Stomach (tissue), 19 donors: ENCODE measurements at places on chromosomes 5 and 9. TPM values are rescaled to one million over a fixed set of nuclear protein-coding genes. Genes with fewer than 3 reads are reported as not detected.

The ACTL7B gene
- polyA plus RNA-seq: not detected

The IFNB1 gene
- not detected for polyA plus RNA-seq

The CBY3 gene
- 0.15 TPM for polyA plus RNA-seq

The MAP1B gene
- polyA plus RNA-seq: 2.1 TPM

The CDC20B gene
- not detected for polyA plus RNA-seq

The PCA3 gene
- not detected for polyA plus RNA-seq
